ENCODE measurements at places on chromosomes 7 and 10. TPM values are rescaled to one million over a fixed set of nuclear protein-coding genes. Genes with fewer than 3 reads are reported as not detected.

ERVW-1 gene
- not detected for polyA plus RNA-seq

DNA sequence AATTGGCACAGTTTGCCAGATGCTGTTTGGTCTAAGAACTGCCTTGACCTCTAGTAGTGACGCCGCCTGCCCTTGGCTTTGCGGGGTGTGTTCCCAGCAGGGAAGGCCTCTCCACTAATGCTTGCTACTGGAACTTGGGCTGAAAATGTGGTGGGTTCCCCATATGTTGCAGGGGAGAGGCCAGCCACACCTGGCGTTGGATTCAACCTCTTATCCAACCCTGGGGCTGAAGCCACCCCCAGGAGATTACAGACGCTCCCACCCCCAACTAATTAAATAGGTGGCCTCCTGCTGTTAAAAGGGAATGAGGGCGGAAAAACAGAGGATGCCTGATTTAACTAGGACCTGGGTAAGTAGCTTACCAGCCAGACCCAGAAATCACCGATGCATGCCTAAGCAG, 19.2 kb upstream of the ATOH7 start:
- no peak overlapping the region for H3K4me3 ChIP-seq
- H3K4me1 ChIP-seq: no peaks in the 10 kb centered on the region
- H3K27me3 ChIP-seq: no peaks in the 10 kb centered on the region
- H3K27ac ChIP-seq: no peak overlapping the region

DNA sequence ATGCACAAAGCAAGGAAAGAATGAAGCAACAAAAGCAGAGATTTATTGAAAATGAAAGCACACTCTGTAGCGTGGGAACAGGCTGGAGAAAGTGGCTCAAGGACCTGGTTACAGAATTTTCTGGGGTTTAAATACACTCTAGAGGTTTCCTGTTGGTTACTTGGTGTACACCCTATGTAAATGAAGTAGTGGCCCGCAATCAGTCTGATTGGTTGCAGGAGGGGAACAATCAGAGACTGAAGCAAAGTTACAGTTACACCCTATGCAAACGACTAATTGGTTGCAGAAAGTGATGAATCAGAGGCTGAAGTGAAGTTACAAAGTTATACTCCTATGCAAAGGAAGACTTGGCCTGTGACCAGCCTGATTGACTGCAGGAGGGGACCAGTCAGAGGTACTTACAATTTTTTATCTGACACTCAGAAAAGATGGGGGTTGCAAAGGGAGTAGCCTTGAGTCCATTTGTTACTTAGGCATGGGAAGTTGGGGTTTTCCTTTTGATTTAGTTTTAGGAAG, 3.6 kb upstream of the MTPN start:
- no peaks in the 10 kb centered on the region for H3K27me3 ChIP-seq
- no peaks in the 10 kb centered on the region for H3K36me3 ChIP-seq
- H3K4me1 ChIP-seq: peaks cover 59% of the 10 kb centered on the region
- peak overlapping the region; percentile 48 for H3K4me3 ChIP-seq
- H3K27ac ChIP-seq: peak overlapping the region; percentile 52
- peak; percentile 69 for DNase-seq

ZNF746 gene
- polyA plus RNA-seq: 13.9 TPM

- H3K27ac ChIP-seq: no peak overlapping the region
- DNase-seq: no peak
- no peak overlapping the region for H3K4me3 ChIP-seq
- H3K36me3 ChIP-seq: no peaks in the 10 kb centered on the region
These were observed 168.2 kb downstream of the CACNA2D1 start for GRCh38 chr7:82275342-82275741.

GRCh38 chr10:72229261-72230251, 13.5 kb upstream of the ASCC1 start:
- no peak overlapping the region for H3K27ac ChIP-seq
- H3K4me1 ChIP-seq: peaks cover 32% of the 10 kb centered on the region
- H3K4me3 ChIP-seq: no peak overlapping the region
- no peak for DNase-seq

SDHAF3 gene
- 47.6 TPM for polyA plus RNA-seq

DNA sequence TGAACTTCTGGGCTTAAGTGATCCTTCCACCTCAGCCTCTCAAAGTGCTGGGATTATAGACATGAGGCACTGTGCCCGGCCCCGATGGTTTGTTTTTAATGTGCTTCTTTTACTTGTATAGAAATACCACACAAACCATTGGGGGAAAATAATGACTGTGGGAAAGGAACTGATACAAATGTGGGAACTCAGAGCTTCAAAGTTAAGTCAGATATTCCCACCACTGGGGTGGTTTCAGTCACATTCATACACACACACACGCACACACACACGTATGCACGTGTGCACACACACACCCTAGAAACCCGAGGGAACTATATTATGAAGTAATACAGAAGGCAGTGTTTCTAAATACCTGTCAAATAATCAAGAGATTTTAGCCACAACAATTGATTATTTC, 17.0 kb downstream of the CPA4 start:
- no peaks in the 10 kb centered on the region for H3K36me3 ChIP-seq
- no peak for DNase-seq
- no peak overlapping the region for H3K4me3 ChIP-seq
- no peaks in the 10 kb centered on the region for H3K4me1 ChIP-seq
- H3K27ac ChIP-seq: no peak overlapping the region

DGKB gene
- polyA plus RNA-seq: not detected

DNA sequence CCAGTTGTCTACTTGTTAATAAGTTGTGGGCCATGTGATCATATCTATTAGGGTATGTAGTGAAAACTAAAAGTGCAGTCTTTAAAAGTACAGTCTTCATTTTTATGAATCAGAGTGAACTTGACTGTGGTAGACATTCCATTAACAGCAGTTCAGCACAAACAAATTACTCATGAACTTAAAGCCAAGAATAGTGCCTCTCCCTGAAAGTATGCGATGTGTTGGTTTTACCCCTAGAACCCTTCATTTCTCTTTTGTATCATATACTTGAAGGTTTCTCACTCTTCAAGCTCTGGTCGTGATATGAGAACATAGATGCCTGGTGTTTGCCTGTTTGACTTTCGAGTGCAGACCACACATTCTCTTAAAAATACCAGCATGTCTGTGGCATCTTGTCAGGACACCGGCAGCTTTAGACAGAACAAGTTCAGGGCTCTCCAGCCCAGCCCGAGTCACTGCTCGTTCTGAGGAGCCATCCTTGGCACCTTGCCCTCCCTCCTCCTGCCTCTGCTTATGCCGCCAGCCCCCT, 159.3 kb downstream of the LCOR start:
- no peak for DNase-seq
- H3K27ac ChIP-seq: no peak overlapping the region
- no peaks in the 10 kb centered on the region for H3K4me1 ChIP-seq
- H3K4me3 ChIP-seq: no peak overlapping the region

GRCh38 chr7:33721895-33722294, 183.4 kb upstream of the BMPER start:
- H3K27ac ChIP-seq: no peak overlapping the region
- no peaks in the 10 kb centered on the region for H3K4me1 ChIP-seq

GRCh38 chr10:18984531-18984930, 64.1 kb upstream of the MALRD1 start:
- DNase-seq: no peak
- no peak overlapping the region for H3K4me3 ChIP-seq
- no peak overlapping the region for H3K27ac ChIP-seq

DNA sequence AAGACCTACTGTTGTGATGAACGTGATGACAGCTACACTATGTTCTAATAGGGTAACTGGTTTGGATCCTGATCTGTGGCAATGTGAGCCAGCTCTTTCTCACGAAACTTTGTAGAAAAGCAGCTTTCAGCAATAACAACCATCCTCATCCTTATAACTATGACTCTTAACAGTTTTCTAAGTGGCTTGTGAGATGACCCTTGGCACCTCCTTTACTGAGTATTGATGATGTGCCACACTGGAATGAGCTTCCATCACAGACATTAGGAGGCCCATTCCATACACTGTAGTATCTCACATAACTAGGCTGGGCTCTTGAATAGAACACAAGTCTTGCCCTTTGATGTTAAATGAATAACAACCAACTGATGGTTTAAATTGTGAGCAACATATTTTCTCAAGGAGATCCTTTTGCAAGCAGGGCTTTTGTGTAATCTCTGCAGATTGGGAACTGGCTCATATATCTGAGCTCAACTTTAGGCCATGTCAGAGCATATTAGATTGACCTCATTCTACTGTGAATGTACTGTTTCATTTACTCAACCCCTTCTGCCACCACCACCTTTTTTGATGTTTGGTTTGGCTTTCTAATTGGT, 46.4 kb downstream of the MYPN start:
- H3K36me3 ChIP-seq: no peaks in the 10 kb centered on the region
- no peaks in the 10 kb centered on the region for H3K27me3 ChIP-seq
- no peak for DNase-seq
- no peaks in the 10 kb centered on the region for H3K4me1 ChIP-seq

GRCh38 chr7:9498303-9498702, 1064.9 kb downstream of the NXPH1 start:
- no peaks in the 10 kb centered on the region for H3K36me3 ChIP-seq
- H3K4me1 ChIP-seq: no peaks in the 10 kb centered on the region
- DNase-seq: no peak
- H3K27me3 ChIP-seq: no peaks in the 10 kb centered on the region
- no peak overlapping the region for H3K4me3 ChIP-seq

DNA sequence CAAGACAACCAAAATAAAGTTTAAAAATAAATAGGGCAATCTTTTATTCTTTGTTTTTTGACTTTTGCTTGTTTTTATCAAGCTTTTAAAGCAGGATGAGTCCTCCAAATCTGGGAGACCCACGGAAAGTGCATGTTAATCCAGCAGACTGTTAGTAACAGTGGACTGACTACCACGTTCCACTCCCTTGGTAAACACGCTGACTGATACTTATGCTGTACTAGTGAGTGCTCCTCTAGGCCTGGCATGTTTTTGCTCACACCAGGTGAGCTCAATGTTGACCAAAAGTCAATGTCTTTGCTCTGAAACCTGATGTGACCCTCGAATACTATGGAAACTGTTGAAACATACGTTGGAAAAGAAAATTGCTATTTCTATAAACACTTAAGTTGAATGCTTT, 88.4 kb downstream of the KIAA1549 start:
- H3K4me1 ChIP-seq: no peaks in the 10 kb centered on the region
- no peaks in the 10 kb centered on the region for H3K36me3 ChIP-seq
- no peak for DNase-seq
- no peak overlapping the region for H3K4me3 ChIP-seq

- no peak overlapping the region for H3K4me3 ChIP-seq
- H3K36me3 ChIP-seq: no peaks in the 10 kb centered on the region
- no peaks in the 10 kb centered on the region for H3K27me3 ChIP-seq
- H3K4me1 ChIP-seq: no peaks in the 10 kb centered on the region
- DNase-seq: no peak
These were observed 46.3 kb downstream of the PKD1L1 start for GRCh38 chr7:47902013-47902412.

GRCh38 chr10:109902992-109903947, 20.0 kb downstream of the XPNPEP1 start:
- no peaks in the 10 kb centered on the region for H3K27me3 ChIP-seq
- H3K4me1 ChIP-seq: peaks cover 27% of the 10 kb centered on the region
- H3K36me3 ChIP-seq: peaks cover 11% of the 10 kb centered on the region
- H3K4me3 ChIP-seq: peak overlapping the region; percentile 9

GRCh38 chr7:144827621-144828020, 8.2 kb downstream of the TPK1 start:
- DNase-seq: no peak
- H3K27me3 ChIP-seq: no peaks in the 10 kb centered on the region
- H3K27ac ChIP-seq: no peak overlapping the region
- H3K4me1 ChIP-seq: peaks cover 29% of the 10 kb centered on the region
- no peaks in the 10 kb centered on the region for H3K36me3 ChIP-seq

- no peaks in the 10 kb centered on the region for H3K27me3 ChIP-seq
- no peaks in the 10 kb centered on the region for H3K4me1 ChIP-seq
- no peak overlapping the region for H3K27ac ChIP-seq
- DNase-seq: no peak
These were observed 30.8 kb upstream of the SCIN start for GRCh38 chr7:12539681-12540080.

- no peak overlapping the region for H3K4me3 ChIP-seq
- no peaks in the 10 kb centered on the region for H3K36me3 ChIP-seq
- H3K27ac ChIP-seq: no peak overlapping the region
- no peak for DNase-seq
- no peaks in the 10 kb centered on the region for H3K4me1 ChIP-seq
- H3K27me3 ChIP-seq: no peaks in the 10 kb centered on the region
These were observed 18.1 kb downstream of the POLR1F start for GRCh38 chr7:19690736-19691135.

- no peaks in the 10 kb centered on the region for H3K4me1 ChIP-seq
- H3K27me3 ChIP-seq: no peaks in the 10 kb centered on the region
- DNase-seq: no peak
- H3K4me3 ChIP-seq: no peak overlapping the region
- H3K36me3 ChIP-seq: no peaks in the 10 kb centered on the region
These were observed 25.7 kb downstream of the MRPS33 start for GRCh38 chr7:140989068-140989467.

DNA sequence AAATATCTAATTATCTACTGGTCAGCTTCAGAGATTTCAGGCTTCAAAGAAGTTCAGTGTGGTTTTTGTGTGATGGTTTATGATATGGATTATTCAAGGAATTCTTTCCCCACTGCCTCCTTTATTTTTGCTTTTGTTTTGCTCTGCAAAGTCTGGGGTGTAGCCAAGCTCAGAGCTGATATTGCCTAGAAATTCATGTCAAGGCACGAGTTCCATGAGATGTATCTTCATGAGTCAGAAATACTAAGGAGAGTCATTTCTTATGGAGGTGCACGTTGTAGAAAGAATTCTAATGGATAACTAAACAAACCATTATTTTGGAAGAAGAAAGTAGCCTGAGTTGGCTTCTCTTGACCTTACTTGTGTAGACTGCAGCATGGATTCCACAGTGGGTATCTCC, 37.4 kb downstream of the VIM start:
- H3K27me3 ChIP-seq: no peaks in the 10 kb centered on the region
- no peak overlapping the region for H3K4me3 ChIP-seq
- no peak for DNase-seq
- no peaks in the 10 kb centered on the region for H3K4me1 ChIP-seq
- H3K36me3 ChIP-seq: no peaks in the 10 kb centered on the region

- H3K36me3 ChIP-seq: no peaks in the 10 kb centered on the region
- no peak overlapping the region for H3K27ac ChIP-seq
- no peak overlapping the region for H3K4me3 ChIP-seq
These were observed 29.8 kb upstream of the CHST15 start for GRCh38 chr10:124123156-124123555.

DNA sequence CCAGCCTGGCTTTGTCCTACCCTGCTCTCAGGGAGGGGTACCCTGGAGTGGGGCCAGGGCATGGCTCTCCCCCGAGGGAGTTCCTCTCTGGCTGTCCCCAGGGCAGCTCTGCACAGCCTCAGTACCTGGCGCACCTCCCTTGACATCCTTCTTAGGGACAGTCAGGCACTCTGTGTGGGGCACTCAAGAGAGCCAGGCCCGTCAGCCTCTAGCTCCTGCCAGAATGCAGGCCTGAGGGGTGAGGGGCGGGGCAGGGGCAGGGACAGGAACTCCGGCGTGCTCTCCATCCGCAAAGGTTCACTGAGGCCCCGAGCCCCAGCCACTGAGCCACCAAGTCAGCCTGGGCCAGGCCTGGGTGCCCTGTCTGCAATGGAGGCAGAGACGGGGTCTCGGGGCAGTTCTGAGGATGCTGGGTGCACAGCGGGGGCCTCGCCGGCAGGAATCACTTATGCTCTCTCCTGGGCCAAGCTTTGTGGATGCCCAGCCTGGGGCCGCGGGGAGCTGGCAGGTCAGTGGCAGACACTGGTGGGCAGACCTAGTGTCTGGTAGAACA, 10.1 kb downstream of the LIMK1 start:
- H3K27me3 ChIP-seq: no peaks in the 10 kb centered on the region
- H3K4me3 ChIP-seq: peak overlapping the region; percentile 54
- no peaks in the 10 kb centered on the region for H3K36me3 ChIP-seq
- H3K27ac ChIP-seq: peak overlapping the region; percentile 82
